ENCODE measurements at places on chromosomes 13 and 19.

DNA sequence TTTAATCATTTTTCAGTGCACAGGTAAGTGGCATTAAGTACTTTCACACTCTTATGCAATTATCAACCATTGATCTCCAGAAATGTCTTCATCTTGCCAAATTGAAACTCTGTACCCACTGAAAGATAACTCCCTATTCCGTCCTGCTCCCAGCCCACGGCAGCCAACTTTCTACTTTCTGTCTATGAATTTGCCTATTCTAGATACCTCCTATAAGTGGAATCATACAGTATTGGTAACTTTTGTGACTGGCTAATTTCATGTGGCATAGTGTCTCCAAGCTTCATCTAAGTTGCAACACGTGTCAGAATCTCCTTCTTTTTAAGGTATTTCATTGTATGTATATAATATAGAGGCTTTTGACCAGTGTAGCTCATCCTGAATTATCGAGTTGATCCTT is 5.7 kb upstream of the CEACAM18 start:
- DNase-seq = no peak

DNA sequence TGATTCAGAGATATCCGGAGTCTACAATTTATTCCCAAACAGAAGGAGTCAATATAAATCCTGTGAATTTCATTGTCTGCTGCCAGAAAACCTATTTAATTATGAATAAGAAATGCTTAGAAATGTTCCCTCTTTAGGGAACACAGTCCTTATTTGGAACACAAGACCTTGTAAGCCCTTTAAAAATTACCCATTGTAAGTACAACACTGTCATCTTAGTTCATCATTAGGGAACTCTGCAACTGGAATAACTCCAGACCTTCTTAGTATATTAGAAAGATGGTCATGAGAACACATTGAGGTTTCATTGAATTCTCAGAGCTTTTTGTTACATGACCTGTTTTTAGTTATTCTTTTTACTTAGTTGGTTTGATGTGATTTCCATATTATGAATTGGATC is 548.5 kb upstream of the KLF12 start:
- no peak for DNase-seq

- no peak for DNase-seq
These were observed 48.9 kb downstream of the CYP4F22 start for GRCh38 chr19:15557223-15557622.

DNA sequence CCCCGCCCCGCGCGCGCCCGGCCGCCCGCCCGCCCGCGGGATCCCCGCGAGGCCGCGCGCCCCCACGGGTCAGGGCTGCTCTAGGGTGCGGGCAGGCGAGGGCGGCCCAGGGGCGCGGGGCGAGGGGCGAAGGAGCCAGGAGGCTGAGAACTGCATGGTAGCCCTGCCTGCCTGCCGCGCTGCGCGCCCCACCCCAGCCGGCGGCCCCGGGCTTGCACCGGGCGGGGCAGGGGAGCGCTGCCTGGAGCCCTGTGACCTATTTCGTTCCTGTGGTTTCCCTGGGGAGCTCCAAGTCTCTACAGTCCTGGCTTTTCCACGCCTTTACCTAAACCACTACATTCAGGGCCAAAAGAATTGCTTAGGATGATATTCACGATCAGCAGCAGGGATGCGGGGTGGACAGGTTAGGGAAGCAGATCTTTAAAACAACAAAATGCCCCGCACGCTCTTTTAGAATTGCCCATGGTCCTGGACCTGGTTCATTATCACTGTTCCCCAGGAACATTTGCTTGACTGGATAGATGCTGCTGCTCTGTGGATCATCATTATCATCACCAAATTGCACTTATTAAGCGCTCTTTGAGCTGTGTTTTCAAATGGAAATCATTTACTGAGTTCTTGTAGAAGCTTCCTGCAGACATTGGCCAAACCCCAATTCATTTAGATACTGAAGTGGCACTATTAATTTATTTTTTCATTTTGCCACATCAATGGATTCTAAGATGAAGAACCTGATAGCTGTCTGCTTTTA is 421 bp upstream of the GPR12 start:
- no peak for DNase-seq

DNA sequence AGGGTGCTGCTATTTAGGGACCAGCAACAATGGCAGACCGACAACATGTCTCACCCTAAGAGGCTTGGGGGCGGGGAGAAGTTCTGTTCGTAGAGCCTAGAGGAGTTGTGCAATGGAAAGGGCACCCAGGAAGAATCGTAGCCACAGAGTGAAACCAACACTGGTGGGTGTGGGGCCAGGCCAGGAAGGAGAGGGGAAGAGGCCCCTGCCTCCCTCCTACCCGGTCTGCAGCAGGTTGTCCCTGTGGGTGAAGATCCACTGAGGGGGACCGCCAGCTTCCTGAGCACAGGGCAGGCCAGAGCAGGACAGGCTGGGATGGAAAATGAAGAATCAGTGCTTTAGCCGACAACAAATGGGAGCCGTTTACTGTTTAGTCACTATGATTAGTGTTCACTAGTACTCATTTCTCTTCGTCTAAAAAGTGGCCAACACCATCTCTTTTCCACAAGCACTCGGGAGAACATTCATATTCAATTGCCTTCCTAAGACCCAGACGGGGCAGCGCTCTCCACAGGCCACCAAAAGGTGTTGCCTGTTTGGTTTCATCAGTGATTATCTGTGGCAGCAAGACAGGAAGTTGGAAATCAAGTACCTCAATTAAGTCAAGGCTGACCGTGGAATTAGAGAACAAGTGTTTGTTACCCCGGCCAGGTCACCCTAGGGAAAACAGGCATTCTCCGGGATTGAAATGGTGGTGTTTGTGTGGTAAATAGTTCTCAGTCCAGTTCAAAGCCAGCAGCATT is 1.1 kb upstream of the ATP11A start:
- DNase-seq = no peak

GRCh38 chr19:2151339-2152229 is at the start of gene AP3D1:
Gene AP3D1, minus strand, starts transcription at chr19:2151566. Its CDS starts 232 bp downstream, at chr19:2151334.
- peak; percentile 99 for DNase-seq

DNA sequence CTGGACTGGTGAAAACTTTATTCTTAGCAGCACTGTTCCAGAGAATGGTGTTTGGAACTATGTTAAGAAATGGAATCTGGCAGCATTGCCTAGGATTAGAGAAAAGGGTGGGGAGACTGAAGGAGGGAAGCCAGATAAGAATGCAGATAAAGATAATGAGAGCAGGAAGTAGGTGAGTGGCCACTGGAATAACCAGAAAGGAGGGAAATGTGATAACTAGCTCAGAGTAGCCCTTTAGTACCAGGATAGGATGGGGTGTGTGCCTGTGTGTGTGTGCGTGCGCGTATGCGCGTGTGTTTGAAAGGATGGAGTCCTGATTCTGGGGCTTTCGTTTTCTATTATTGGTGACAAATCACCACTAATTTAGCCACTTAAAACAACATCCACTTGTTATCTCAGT is 33.4 kb upstream of the FRY start:
- no peak for DNase-seq

GRCh38 chr13:95536632-95537241 is 15.8 kb upstream of the CLDN10 start:
- DNase-seq = no peak

- no peak for DNase-seq
These were observed 2.0 kb upstream of the TSHZ3 start for GRCh38 chr19:31351056-31351854.

GRCh38 chr19:43460362-43461016 is 4.9 kb downstream of the LYPD3 start:
- no peak for DNase-seq

DNA sequence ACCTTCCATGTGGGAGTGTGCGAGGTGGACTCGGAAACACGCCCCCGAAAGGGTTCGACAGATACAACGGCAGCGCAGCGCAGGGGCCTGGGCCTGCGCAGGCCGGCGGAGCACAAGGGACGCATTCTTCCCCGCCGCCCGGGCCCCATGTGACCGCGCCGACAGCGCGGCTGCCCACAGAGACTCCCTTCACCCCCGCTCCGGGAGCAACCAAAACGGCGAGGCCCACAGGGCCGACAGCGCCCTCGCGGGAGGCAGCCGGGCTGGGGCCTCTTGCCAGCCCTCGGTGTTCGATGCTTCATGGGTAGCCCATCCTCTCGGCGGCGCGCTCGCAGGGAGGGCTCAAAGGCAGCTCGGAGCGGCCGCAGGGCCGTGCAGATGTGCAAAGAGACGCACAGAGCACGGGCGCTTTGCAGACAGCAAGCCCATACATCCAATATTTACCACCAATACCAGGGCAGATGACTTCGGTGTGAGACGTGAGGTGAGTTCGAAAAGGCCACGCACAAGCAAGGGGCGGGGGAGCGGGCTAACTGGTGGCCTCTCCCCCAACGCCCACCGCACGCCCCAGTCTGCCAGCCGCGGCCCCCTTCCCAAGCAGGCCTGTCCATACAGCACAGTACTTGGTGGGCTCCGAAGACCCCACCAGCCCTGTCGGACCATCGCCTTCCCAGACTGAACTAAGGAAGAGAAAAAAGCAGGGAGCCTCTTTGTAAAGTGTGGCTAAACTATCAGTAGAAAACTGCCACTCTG is 89.9 kb downstream of the CRYL1 start:
- DNase-seq = no peak

Measured in DMS79 (cell line).